CD4-positive, alpha-beta T cell treated with Interleukin-2 at 100 ng/mL for 4 hours (primary cell): ENCODE measurements at places on chromosomes 16 and 17.

GRCh38 chr16:16102738-16103137 lies 120.6 kb downstream of the ABCC6 start:
- DNase-seq = no peak

GRCh38 chr17:79156463-79157095 lies 82.0 kb downstream of the ENGASE start:
- DNase-seq = no peak

DNA sequence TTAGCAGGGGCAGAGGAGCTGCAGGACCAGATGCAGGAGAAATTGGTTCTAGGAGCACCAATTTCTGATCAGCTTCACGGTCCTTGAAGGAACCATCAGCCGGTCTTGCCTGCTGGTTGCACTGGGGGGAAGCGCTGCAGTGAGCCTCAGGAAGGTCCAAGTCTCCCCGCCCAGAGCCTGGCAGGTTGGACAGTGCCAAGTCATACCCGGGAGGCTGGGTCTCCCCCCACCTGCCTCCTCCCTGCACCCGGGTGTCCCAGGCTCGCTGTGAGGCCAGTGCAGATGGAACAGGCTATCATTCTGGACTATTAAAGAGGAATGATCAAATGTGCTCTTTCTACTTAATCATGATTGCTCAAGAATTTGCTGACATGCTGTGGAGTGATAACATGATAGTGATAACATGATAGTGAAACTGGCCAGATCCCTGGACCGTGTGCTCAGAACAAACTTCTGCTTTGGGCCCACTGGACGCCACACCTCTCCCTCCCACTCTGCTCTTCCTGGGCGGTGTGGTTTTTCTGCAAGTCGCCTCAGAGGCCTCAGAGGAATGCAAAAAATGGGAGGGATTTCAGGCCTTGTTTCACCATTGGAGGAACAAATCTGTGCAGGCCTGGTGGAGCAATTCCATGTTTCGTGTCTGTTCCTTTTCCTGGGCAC lies 236.0 kb downstream of the IRF8 start:
- no peak for DNase-seq

DNA sequence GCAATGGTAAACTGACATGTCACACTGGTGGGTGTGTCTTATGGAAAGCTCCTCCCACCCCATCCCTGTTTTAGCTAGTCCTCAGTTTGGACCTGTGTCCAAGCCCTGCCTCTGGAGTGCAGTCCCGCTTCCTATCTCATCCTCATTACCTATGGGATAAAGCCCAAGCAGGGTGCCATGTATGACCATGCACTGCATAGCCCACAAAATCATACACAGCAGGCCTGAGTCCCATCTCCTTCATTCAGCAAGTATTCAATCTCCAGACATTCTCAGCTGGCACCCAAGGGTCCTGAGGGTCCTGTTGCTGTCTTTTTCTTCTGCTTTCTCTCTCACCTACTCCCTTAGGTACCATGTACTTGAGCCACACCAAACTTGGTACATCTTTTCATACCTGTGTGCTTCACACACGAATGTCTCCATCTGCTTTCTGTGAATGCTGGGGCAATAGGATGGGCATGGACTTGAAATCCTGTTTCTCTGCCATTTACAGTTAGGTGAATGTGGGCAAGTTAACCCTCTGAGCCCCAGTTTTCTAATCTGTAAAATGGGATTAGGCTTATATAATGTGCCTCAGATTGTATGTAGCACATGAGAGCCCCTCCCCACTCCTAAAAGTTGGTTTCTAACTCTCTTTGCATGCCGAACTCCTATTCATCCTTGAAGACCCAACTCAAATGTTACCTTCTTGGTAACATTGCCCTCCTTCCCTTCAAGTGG lies 28.5 kb downstream of the TNS4 start:
- no peak for DNase-seq

DNA sequence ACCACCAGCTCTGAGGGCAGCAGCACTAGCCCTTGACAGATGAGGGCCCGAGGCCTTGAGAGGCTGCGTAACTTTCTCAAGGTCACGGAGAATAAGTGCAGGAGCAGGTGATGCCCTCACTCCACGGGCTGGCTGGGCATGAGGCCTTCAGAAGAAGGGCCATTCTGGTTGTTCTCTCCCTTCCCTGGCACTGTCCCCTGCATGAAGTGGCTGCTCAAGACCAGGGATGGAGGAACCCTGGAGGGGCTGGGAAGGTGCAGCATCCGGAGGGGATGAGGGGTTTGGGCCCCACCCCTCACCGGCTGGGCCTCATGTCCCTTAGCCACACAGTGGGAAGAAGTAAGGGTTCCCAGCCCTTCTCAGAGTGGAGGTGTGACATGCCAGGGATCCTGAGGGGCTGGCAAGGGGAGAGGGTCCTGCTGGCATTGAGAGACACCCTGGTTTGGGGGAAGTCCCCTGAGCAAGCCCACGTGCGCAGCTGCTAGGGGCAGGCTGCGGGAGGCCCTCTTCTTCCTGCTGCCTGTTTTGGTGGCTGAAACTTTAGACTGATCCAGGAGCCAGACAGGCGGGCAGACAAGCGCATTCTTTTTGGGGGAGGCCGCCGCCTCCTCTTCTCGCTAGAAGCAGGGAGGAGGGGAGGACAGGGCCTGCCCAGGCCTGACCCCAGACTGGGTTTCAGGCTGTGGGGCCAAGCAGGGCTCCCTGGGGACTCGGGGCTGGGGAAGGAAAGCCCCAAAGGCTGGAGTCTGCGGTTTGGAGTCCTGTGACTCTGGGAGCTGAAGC lies 74.0 kb downstream of the N4BP1 start:
- DNase-seq = no peak

GRCh38 chr17:59683283-59683682 lies 23.9 kb downstream of the PTRH2 start:
- no peak for DNase-seq

GRCh38 chr17:79877041-79877440 lies 37.8 kb upstream of the CBX4 start:
- no peak for DNase-seq

- no peak for DNase-seq
Observed at GRCh38 chr17:37792787-37793186, 47.9 kb upstream of the HNF1B start.

- DNase-seq = no peak
Observed at GRCh38 chr17:56785405-56785804, 48.3 kb downstream of the C17orf67 start.

GRCh38 chr16:3276679-3277078 lies 6.6 kb upstream of the ZNF263 start:
- no peak for DNase-seq
